ENCODE measurements at places on chromosomes 2 and 18.

DNA sequence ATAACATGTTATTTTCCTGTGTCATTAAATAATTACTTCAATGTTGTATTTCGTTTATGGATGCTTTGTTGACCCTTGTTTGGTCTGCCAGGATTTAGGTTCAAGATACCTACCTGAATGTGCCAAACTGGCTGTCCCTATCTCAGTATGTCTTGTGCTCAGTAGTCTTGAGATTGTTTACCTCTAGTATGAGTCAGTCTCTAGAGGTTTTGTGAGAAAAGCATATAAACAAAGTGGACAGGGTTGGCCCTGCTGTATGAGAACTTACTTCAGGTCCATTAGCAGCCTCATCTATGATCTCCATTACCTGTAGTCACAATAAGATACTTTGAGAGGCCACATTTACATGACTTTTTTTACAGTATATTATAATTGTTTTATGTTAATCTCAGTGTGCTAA lies 17.8 kb downstream of the DDX18 start:
- no peak for DNase-seq

DNA sequence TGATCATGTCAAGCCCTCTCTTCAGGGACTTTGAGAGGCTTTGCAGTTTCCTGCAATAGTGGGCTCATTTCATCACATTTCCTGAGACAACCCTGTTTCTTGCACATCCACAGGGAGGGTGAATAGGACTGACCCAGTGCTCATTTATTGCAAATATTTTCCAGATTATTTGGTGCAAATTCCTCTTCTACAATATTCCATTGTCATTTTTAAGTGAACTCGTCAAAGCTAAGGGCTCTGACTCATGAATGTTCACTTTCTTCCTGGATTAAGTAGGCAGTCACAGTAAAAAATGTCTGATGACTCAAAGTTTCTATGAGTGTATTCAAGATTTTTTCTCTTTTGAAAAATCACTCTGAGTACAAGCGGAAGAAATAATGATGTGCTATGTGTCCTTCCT lies 225.5 kb upstream of the GALNT5 start:
- no peak for DNase-seq

DNA sequence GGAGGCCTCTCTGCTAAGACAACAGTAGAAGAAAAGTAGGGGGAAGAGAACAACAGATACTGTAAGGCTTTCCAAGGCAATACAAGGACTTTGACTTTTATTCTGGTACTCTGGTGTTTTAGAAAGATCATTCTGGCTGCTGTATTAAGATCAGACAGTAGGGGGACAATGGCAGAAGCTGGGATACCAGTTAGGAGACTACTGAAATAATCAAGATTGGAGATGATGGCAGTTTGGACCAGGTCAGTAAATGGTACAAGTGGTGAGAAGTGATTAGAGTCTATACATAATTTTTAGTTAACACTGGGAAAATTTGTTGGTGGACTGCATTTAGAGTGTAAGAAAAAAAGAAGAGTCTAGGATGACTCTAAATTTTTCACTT lies 139.7 kb downstream of the ROCK1 start:
- DNase-seq, result no peak

DNA sequence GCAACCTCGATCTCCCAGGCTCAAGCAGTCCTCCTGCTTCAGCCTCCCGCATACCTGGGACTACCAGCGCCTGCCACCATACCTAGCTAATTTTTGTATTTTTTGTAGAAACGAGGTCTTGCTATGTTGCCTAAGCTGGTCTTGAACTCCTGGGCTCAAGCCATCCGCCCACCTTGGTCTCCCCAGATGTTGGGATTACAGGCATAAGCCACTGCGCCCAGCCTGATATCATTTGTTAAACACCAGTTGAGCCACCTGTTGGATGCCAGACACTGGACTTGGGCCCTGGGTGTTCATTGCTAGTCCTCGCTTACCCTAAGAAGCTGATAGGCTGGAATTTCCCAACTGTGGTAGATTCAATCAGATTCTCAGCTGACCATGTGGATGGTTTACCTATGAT lies 79.8 kb downstream of the ITGB1BP1 start:
- DNase-seq, result no peak

- DNase-seq, result no peak
These were observed 937.1 kb downstream of the TSN start for GRCh38 chr2:122692400-122693083.

Measured in KG1 (cell line).